ENCODE measurements at places on chromosomes 5 and 9.
A peak's percentile ranks its signal among the peaks of the same experiment; 100 is the strongest.

DNA sequence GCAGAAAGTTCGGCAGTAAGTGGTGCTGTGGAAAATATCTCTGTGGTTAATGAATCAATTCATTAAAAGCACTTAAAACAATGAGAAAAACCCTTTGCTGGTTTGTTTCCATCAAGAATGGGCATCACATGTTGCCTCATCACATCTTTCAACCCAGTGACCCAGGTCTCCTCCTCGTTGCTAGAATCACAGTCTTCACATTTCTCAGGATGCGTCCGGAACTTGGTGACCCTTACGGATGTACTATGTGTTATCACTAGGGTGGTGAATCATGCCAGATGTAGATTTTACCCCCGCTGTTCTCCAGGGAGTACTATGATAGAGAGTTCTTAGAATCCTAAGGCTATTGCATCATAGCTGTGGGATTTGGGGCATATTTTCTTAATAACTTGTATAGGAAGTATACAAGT, 217.9 kb upstream of the KLF4 start:
- H3K27me3 ChIP-seq: peaks cover 1% of the 10 kb centered on the region
- no peaks in the 10 kb centered on the region for H3K4me1 ChIP-seq
- no peak overlapping the region for H3K4me3 ChIP-seq
- no peak overlapping the region for H3K27ac ChIP-seq
- no peaks in the 10 kb centered on the region for H3K36me3 ChIP-seq

- H3K4me3 ChIP-seq: no peak overlapping the region
- DNase-seq: no peak
- H3K27me3 ChIP-seq: peaks cover 4% of the 10 kb centered on the region
Measured at GRCh38 chr9:117787746-117788145, 83.5 kb downstream of the TLR4 start.

- H3K4me1 ChIP-seq: no peaks in the 10 kb centered on the region
- H3K27me3 ChIP-seq: peaks cover 11% of the 10 kb centered on the region
- no peak overlapping the region for H3K4me3 ChIP-seq
Measured at GRCh38 chr5:170757182-170757601, 26.3 kb upstream of the GABRP start.

DNA sequence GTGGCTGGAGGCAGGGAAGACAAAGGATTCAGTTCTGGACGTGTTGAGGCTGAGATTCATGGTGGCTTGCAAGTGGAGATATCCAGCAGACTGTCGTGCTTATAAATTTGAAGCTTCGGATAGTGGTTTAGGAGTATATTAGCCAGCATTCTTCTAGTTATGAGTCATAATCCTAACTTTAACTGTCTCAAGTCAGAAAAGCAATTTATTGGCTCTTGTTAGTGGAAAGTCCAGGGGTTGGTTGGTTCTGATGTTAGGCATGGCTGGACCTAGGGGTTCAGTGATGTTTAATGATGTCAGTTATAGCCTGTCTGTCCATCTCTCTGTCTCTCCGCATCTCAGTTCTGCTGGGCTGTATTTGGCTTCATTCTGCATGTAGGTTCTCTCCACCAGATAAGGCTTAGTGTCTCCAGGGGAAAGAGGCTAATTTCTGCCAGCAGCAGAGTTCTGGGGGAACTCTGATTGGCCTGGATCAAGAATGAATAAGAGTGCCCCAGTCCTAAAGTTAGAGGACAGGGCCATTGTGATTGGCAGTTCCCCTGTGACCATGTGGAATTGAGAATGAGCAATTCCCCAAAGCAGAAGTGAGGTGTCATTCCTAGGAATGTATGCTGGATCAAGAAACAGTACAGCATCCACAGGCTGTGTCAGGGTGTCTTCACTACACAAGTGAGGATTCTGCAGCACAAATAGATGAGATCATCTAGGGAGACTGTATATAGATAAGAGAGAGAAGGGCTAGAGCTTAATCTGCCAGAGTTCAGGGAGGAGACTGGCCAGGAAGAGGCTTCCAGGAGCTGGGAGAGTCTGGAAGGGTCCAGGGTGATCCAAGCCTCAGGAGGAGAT, 72.9 kb upstream of the SHB start:
- DNase-seq: no peak
- H3K36me3 ChIP-seq: no peaks in the 10 kb centered on the region
- H3K4me1 ChIP-seq: no peaks in the 10 kb centered on the region
- H3K27me3 ChIP-seq: peaks cover 6% of the 10 kb centered on the region
- no peak overlapping the region for H3K4me3 ChIP-seq
- no peak overlapping the region for H3K27ac ChIP-seq

DNA sequence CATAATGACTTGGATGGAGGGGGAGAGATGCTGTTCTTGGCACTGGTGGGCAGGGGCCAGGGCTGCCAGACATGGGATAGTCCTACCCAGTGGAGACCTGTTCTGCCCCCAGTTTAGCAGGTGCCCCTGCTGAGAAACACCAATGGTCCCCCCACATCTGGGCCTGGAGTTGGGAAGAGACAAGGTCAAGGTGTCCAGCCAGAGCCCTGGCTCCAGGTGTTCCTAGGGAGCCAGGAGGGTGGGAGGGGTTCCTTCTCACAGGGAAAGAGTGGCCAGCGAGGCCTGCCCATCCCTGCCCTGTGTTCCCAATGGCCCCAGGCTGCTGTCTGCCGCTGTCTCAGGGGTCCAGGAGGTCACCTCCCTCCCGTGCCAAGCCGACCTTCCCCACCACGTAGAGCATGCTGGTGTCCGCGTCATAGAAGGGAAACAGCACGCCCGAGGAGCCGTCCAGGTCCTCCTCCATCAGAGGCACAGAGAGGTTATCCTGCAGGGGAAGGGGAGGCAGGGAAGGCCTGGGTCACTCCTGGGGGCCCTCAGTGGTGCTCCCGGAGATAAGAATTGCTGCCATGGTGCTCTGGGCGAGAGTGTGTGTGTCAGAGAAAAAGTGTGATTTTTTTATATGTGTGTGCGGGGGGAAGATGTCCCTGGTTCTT, 11.7 kb upstream of the TRIM14 start:
- no peaks in the 10 kb centered on the region for H3K4me1 ChIP-seq
- no peak overlapping the region for H3K27ac ChIP-seq
- H3K36me3 ChIP-seq: no peaks in the 10 kb centered on the region
- H3K27me3 ChIP-seq: no peaks in the 10 kb centered on the region
- DNase-seq: no peak
- H3K4me3 ChIP-seq: no peak overlapping the region

DNA sequence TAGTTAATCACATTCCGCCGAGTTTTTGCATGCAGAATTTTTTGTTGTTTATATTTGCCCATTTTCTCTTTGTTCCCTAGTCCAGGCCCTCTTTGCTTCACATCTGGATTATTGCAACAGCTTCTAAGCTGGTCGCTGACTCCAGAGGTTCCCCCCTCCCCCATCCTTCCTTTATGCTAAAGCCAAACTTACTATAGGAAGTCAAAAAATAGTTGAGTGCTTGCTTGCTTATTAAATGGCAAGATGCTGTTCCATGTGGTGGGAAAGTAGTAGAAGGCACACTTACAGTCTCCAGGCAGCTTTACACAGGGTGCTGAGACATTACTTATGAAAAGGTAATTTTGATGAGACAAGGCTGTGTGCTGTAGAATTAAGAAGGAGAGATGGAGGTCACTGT, 1.3 kb downstream of the ZBTB34 start:
- no peak for DNase-seq
- H3K4me3 ChIP-seq: peak overlapping the region; percentile 92
- H3K36me3 ChIP-seq: peaks cover 12% of the 10 kb centered on the region
- peak overlapping the region; percentile 92 for H3K27ac ChIP-seq
- H3K27me3 ChIP-seq: peaks cover 4% of the 10 kb centered on the region

DNA sequence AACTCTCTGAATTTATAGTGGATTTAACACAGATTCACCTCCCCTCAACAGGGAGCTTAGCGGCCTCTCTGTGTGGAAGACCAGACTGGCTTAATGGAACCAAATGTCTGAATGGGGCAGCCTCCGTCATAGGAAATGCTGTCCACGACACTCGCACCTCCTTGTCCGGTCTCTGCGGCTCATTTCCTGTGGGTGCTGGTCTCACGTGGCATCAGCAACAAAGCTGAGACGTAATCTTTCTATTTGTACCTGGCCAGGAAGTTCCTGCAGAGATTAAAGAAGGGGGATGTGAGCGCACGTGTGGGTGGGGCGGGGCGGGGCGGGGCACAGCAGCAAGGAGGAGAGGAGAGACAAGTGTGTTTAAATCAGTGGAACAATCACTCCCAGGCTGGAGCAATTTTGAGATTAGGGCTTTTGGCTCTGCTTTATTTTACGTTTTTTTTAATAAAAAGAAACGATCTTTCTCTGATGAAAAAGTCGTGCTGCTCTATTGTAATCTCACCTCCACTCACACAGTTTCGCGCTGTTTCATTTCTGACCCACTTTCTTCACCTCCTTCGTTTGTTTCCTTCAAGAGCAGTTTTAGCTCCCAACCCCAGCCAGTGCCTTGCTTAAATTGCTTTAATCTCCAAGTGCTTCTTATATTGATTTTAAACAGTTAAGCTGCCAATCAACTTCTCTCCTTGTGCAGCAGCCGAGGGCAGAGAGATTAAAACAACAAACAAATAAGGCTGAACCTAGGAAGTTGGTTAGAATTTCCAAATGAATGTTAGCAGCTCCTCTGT, 132.2 kb upstream of the ASTN2 start:
- H3K4me1 ChIP-seq: peaks cover 7% of the 10 kb centered on the region
- DNase-seq: peak; percentile 7
- no peaks in the 10 kb centered on the region for H3K27me3 ChIP-seq
- H3K4me3 ChIP-seq: peak overlapping the region; percentile 68
- no peaks in the 10 kb centered on the region for H3K36me3 ChIP-seq

GRCh38 chr5:139196296-139196956, 1.7 kb downstream of the SIL1 start:
- H3K27ac ChIP-seq: peak overlapping the region; percentile 85
- no peak for DNase-seq
- H3K27me3 ChIP-seq: peaks cover 7% of the 10 kb centered on the region
- peak overlapping the region; percentile 89 for H3K4me3 ChIP-seq
- peaks cover 24% of the 10 kb centered on the region for H3K4me1 ChIP-seq
- no peaks in the 10 kb centered on the region for H3K36me3 ChIP-seq

GRCh38 chr5:55227664-55228430, 732 bp upstream of the MCIDAS start:
- no peak overlapping the region for H3K27ac ChIP-seq
- DNase-seq: no peak
- peaks cover 66% of the 10 kb centered on the region for H3K27me3 ChIP-seq
- H3K4me1 ChIP-seq: peaks cover 37% of the 10 kb centered on the region

DNA sequence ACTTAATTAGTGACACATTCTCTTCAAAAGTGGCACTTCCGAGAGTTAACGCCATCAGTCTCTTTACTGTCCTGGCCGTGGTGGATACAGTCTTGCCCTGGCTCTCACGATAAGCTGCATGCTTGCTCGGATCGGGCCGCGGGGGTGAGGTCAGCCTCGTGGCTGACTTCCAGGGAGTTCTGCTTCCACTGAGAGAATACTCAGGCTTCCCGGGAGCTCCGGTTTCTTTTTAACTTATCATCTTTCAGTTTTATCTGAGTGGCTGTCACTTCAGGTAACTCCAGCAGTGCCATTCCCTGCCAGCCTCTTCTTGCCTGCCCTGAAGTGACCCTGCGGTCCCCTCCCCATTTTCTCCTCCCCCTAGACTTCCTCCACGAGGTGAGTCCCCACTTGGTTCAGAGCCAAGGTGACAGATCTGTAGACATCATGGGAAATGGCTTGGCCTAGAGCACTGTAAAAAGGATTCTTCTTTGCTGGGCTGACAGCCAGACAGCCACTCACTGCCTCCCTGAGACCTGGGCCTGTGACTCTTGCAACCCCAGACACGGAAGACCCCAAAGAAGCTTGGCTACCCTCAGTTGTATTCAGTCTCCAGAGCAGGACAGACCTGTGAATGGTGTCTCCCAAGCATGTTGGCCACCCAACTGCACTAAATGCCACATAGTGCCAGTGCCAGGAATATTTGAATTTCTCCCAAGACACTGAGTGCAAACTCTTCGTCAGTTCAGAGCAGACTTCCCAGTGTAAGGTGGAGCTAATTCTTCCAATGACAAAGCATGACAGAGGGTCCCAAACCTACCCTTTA, 95.1 kb downstream of the DAPK1 start:
- no peak for DNase-seq
- H3K4me1 ChIP-seq: no peaks in the 10 kb centered on the region
- H3K36me3 ChIP-seq: no peaks in the 10 kb centered on the region
- peaks cover 4% of the 10 kb centered on the region for H3K27me3 ChIP-seq

Data from immature natural killer cell (primary cell).